ENCODE measurements at places on chromosomes 16 and 17. TPM values are rescaled to one million over a fixed set of nuclear protein-coding genes. Genes with fewer than 3 reads are reported as not detected.

Gene SULT1A2
- 0.26 TPM for total RNA-seq

Gene CXCL16
- total RNA-seq, result 0.83 TPM

Gene COQ7
- total RNA-seq, result 19.8 TPM

Gene CCDC92B
- not detected for total RNA-seq

Gene PRRT2
- total RNA-seq, result 2.1 TPM

Gene KRT23
- total RNA-seq, result not detected

Gene C1QL1
- 1.3 TPM for total RNA-seq

Gene C17orf58
- 9.2 TPM for total RNA-seq

Gene MAP2K6
- 18.2 TPM for total RNA-seq

Gene WNT9B
- not detected for total RNA-seq

Gene ASPHD1
- 5.9 TPM for total RNA-seq

Gene KRT24
- not detected for total RNA-seq

Gene MEOX1
- total RNA-seq, result not detected

Gene CACNG3
- total RNA-seq, result not detected

Gene TPPP3
- total RNA-seq, result 3.8 TPM

Gene SLC12A3
- total RNA-seq, result not detected

Gene DNAH9
- not detected for total RNA-seq

Gene HID1
- under 0.01 TPM for total RNA-seq

Gene EPX
- not detected for total RNA-seq

Gene AOC3
- 0.26 TPM for total RNA-seq

Gene CEMP1
- not detected for total RNA-seq

Gene ZG16
- not detected for total RNA-seq

Gene DPEP1
- total RNA-seq, result 0.17 TPM

Gene SLC16A6
- total RNA-seq, result 1.5 TPM

Gene TSC2
- 35.7 TPM for total RNA-seq

Gene KRT9
- not detected for total RNA-seq

Gene SAMD14
- total RNA-seq, result 2.1 TPM

Gene CTRB2
- not detected for total RNA-seq

Gene ABI3
- not detected for total RNA-seq

Gene CNGB1
- not detected for total RNA-seq

Gene ERN2
- total RNA-seq, result 0.83 TPM

Gene TBC1D3C
- 1.3 TPM for total RNA-seq

Gene GLP2R
- not detected for total RNA-seq

Gene MYH1
- not detected for total RNA-seq

Gene OTOP2
- not detected for total RNA-seq

Gene CTRL
- total RNA-seq, result 0.26 TPM

Gene GPR179
- total RNA-seq, result under 0.01 TPM

Gene ST6GALNAC2
- total RNA-seq, result 1.0 TPM

Gene WNT3
- 1.3 TPM for total RNA-seq

Gene PLA2G10
- not detected for total RNA-seq

Gene CCDC47
- total RNA-seq, result 65.6 TPM

Gene ACE
- 2.5 TPM for total RNA-seq

Gene STX1B
- 2.1 TPM for total RNA-seq

Gene PRR35
- total RNA-seq, result not detected

Gene DHRS7C
- total RNA-seq, result not detected

Gene SMIM36
- not detected for total RNA-seq
